ENCODE measurements at places on chromosomes 5 and 9.

DNA sequence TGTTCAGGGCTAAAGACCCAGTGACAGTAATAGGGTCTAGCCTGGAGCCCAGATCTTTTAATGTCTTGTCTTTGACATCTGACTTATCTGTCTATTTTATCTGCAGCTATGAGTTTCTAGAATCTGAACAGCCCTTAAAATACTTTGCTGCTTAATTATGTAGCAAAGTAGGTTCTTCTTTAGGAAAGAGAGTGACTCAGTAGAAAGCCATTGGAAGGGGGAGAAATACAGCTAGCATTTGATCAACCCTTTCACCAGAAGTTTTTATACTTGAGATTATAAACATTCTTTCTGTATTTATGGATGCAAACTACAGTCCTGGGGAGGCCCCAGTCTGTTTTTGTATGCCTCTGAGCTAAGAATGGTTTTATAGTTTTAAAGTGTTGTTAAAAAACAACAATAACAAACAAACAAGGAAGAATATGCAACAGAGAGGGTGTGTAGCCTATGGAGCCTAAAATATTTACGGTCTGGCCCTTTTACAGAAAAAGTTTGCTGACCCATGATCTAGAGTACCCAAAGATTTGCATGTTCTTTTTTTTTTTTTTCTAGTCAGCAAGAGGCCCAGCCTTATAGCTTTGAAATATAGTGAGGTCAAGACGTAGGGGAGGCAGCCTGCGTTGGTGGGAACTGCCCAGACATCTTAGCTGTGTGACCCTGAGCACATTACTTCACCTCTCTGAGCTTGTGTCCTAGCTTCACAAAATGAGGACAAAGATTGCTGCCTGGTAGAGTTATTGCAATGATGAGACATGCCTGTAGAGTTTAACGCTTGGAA lies 9.7 kb downstream of the GSN start:
- DNase-seq: no peak

GRCh38 chr9:135522137-135522877 lies 1.1 kb downstream of the LCN1 start:
- DNase-seq: peak; percentile 46

GRCh38 chr9:30534896-30535295 lies 1849.5 kb upstream of the ACO1 start:
- DNase-seq: no peak

- no peak for DNase-seq
These were observed 287.8 kb downstream of the TLR4 start for GRCh38 chr9:117992006-117992405.

DNA sequence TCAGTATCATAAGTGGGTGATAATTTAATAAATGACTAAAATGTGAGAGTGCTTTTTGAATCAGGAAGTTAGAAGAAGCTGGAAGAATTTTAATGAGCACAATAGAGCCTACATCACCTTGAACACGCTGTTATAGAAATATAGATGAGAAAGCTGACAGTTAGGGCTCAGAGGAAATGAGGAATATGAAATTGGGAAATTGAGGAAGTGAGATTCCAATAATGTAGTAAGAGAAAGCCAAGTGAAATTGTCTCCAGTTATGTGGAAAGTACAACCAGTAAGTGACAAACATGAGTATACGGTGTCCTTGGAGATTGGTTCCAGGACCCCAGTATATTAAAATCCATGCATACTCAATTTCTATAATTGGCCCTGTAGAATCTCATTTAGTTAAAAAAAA lies 235.9 kb upstream of the FAM174A start:
- DNase-seq: no peak

DNA sequence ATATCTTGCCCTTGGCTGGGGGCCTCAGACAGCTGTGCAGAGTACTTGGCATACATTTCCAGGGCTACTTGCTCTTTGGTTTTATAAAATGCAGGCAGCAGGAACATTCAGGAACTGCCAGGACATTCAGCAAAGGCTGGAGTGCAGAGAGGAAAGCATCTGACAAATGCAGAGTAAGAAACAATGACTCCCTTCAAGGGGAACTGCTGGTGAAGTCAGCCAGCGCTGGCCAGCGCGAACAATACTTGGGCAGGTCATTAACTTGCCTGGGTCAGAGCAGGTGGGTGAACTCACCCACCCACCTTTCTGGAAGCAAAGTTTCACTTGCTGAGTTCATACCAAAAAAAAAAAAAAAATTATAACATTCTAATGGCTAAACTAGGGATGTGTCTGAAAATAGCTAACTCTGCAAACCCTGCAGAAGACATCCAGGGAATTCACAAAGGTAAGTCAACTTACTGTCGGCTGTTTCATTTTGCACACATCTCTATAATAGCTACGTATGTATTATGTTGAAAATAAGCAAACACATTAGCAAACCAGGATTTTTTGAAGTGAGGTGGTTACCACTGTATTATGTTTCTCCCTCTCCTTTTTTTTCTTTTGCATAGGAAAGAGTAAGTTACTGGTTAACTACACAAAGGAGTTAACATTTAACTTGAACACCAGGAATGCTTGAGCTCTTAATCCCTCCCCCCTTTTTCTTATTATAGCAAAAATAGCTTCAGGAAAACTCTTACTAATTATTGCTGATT lies 152.2 kb downstream of the GLIS3 start:
- DNase-seq: no peak

DNA sequence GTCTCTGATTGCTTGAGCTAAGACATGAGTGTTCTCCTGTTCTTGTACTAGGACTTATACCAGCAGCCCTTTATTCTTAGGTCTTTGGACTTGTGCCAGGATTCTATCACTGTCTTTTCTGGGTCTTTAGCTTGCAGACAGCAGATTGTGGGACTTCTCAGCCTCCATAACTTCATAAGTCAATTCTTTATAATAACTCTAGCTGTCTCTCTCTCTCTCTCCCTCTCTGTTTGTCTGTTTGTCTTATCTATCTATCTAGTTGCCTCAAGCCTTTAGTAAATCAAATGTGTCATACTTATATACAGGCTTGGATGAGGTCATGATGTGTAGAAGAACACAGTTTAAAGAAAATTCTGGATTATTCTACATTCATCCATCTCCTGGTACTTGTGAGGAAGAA lies 11.5 kb upstream of the ANKRD55 start:
- no peak for DNase-seq

DNA sequence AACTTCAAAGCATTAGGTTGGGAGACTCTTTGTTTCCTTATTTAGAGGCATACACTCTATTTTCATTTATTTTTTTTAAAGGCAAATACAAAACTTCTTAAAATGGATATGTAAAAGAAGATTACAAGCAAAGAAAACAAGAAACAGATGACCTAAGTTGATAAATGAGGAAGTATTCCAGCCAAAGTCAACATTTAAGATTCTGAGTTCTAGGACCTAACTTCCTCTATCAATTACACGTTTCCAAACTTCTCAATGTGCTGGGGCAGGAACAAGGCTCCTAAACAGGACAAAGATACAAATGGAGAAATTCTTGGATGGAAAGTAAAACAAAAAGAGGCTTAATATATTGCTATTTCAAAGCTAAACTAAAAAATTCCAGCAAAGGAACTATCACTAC lies 89.5 kb downstream of the TLE1 start:
- DNase-seq: no peak

DNA sequence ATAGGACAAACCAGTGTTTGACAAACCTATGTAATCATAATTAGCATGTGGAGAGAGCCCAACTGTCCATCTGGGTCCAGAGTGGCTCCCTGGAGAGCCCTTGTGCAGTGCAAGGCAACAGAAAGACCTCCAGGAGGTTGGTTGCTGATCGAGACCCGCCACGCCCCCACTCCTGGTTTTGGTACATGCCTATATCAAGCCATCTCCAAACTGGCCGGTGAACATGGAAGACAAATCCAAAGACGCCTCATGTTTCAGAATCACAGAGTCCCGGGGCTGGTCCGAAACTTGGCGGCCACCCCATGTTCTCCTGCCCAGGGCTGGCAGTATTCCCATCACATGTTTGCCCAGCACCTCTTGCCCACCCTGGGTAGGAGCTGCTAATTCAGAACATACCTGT lies 140.2 kb downstream of the PAX5 start:
- no peak for DNase-seq

DNA sequence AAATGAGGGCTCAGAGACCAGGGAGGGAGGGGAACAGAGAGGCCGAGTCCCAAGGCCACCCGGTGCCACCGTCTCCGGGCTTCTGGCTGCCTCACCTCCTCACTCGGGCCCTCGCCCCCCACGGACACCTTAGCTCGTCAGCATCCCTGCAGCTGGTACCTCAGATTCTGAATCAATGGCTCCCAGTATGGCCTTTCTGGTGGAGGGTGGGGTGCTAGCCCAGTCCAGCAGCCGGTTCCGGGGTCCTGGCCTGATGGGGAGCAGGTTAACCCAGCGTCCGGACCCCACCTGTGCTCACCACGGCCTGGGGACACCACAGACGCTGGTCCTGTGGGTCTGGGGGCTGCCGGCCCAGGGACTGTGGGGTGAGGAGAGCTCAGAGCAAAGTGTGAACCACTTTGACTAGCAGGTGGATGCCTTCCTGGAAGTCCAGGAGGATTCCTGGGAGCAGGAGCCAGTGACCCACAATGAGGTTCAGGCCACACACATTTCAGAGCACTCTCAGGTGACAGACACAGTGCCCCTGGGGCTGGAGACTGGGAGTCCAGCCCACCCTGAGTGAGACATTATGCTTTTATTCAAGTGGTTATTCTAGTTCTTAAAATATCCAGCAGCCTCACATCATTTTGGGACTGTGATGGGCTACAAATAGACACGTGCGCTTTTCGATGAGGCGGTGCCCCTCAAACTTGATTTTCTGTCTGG lies 53.3 kb downstream of the AHRR start:
- DNase-seq: peak; percentile 61

- no peak for DNase-seq
These were observed 6.8 kb downstream of the C9orf43 start for GRCh38 chr9:113417370-113417769.

GRCh38 chr9:81397481-81398381 lies 291.6 kb downstream of the TLE1 start:
- DNase-seq: no peak

DNA sequence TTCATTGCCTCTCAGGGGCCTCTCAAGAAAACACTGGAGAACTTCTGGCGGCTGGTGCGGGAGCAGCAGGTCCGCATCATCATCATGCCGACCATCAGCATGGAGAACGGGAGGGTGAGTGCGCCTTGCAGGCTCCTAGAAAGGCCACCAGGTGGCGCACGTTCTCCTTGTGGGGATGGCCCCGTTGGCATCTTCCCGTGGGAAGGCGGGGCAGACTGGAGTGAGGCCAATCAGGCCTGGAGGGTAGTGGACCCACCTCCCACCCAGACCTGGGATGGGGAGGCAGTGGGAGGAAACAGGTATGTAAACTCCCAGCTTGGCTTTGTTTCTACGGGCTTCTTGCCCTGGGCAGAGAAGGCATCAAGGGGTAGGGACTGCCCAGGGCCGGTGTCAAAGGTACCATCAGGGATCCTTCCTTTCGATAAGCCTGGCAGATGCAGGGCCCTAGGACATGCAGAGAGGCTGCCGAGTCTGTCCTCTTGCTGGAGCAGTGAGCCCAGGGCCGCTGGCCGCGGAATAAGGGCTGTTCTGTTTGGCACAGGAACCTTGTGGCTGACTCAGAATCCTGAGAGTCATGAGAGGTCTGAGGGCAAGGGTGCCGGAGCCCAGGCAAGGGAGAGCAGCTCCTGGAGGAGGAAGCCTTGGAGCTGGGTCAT lies 18.9 kb upstream of the SPTLC1 start:
- DNase-seq: peak; percentile 92

GRCh38 chr5:112329419-112330090 lies 89.5 kb downstream of the EPB41L4A start:
- DNase-seq: no peak

DNA sequence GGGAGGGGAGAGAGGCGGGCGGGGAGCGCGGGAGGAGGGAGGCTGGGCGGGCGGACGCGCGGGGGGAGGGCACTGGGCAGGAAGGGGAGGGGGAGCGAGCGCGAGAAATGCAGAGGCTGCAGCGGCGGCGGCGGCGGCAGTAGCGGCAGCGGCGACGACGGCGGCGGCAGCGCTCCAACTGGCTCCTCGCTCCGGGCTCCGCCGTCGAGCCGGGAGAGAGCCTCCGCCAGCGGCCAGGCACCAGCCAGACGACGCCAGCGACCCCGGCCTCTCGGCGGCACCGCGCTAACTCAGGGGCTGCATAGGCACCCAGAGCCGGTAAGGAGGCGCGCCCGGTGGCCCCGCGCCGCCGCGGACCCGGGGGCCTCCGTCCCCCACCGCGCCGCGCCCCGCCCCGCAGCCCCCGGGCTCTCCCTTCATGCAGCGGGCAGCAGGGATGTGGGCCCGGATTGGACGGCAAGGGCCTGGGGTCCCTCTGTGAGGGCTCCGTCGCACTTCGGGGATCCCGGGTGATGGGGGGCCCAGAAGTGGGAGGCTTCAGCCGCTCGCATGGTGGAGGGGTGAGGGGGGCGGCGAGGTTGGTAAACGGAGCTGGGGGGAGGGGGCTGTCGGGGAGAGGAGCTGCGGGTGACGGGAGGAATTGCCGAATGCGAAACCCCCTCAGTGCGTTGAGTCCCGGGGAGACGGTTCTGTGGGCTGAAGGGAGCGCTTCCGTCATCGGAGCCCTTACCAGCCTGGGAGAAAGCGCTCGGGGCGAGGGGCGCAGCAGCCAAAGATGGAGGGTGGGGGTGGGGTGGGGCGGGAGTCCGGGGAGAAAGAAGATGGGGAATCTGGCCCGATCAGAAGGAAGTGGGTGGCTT lies at the start of gene BASP1:
BASP1 (plus strand) TSS at position 139 of the 860 bp plus-strand sequence. CDS start 57,586 bp downstream, outside the sequence.
- peak; percentile 72 for DNase-seq

GRCh38 chr9:38024036-38024681 lies 44.9 kb downstream of the SHB start:
- DNase-seq: no peak

DNA sequence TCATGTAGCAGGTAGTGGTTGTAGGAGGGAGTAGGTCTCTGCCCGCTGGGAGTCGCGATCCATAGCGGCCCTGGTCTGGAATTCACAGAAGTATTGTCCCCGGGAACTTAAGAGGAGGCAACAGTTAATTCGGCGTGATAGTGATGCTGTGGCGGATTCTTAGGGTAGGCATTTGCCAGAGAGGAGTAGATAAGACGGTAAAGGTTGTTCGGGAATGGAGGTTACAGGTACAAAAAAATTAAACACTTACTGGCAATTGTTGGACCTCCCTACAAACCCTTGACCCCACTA lies 679 bp downstream of the SMC5 start:
- no peak for DNase-seq

- DNase-seq: no peak
These were observed 123.7 kb downstream of the TLE1 start for GRCh38 chr9:81565609-81566008.

GRCh38 chr9:128405780-128406171 lies 14.9 kb upstream of the CERCAM start:
- DNase-seq: no peak

DNA sequence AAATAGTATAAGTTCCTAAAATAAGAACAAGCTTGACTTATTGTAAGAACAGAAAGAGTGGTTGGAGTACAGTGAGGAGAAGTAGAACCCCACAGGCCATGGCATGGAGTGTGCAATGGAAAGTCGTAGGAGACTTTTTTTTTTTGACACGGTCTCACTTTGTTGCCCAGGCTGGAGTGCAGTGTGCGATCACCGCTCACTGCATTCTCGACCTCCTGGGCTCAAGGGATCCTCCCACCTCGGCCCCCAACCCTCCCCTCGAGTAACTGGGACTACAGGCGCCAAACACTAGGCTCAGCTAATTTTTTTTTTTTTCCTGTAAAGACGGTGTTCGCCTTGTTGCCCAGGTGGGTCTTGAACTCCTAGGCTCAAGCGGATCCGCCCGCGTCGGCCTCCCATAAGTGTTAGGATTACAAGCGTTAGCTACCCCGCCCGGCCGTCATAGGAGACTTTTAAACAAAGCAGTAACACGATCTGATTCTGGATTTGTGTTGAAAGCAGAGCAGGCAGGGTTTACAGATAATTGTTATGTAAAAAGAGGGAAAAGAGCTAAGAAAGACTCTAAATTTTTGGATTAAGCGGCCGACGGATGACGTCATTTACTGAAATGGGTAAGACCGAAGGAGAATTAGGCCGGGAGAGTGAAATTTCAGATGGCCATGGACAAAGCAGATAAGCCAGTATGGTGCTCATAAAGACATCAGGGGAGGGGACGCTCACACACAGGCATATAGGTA lies 752 bp downstream of the TSTD2 start:
- peak; percentile 66 for DNase-seq
